Activated CD4-positive, alpha-beta T cell treated with anti-CD3 and anti-CD28 coated beads, Interleukin-2, amount 50 U/mL, for 16 hours (primary cell): ENCODE measurements at places on chromosomes 11 and 22.

GRCh38 chr11:36373016-36374010 lies 77.2 kb downstream of the PRR5L start:
- no peak for DNase-seq

DNA sequence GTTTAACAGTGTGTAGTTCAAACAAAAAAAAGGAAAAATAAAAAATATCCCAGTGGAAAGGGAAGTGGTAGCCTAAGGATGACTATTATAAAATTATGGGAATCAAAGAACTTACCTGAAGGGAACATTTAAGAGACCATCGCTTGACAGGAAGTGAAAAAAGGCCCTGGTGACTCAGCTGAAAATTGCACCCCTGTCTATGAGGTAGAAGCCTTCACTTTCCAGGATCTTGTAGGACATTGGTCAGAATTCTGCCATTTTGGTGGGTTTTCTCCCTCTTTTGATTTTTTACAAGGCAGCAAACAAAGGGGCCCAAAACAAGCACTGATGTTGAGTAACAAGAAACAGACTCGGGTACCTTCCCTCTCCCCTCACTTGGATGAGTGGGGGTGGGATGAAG lies 15.6 kb downstream of the DDX17 start:
- DNase-seq = no peak

GRCh38 chr11:45045683-45046471 lies 95.2 kb upstream of the TP53I11 start:
- no peak for DNase-seq

DNA sequence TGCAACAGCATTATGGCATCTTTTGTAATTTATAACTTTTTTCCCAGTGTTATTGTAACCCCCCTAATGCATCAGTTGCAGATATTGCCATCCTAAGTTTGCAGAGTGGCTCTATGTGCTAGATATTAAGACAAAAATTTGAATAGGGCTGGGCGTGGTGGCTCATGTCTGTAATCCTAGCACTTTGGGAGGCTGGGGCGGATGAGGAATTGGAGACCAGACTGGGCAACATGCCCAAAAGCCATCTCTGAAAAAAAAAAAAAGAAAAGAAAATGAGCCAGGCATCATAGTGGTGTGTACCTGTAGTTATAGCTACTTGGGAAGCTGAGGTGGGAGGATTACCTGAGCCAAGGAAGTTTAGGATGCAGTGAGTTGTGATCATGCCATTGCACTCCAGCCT lies 50.1 kb upstream of the MUC15 start:
- no peak for DNase-seq
